Naive B cell (primary cell): ENCODE measurements at places on chromosomes 11 and 22.

GRCh38 chr11:14308114-14308896, 50.7 kb downstream of the RRAS2 start:
- DNase-seq, result no peak

DNA sequence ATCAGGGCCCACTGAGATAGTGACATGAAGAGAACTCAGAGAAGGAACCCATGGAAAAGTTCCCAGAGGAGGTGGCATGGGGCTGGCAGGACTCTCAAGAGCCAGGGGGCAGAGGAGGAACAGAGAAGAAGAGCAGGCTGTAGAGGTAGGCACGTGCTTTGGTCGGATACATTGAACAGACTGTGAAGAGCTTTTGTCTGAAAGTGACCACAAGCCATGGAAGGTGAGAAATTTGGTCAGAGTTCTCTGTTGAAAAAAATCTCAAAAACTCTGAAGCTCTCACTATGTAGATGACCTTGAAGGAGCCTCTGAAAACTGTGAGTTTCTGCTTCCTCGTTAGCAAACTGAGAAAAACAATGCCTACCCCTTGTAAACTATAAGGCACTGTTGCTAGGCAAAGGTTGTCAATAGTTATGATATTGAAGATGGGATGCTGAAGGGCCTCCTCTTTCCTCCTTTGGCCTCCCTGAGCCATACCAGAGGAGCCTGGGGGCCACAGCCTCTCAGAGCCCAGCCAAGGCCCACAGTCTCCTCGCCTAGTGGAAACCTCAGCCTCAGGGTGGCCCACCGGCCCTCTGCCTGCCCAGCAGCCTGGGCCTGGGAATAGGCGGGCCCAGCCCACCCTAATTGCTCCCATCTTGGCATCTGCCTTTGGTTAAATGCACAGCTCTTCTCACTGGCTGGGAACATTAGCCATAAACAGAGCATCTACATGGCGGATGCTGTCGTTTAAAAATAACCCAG, 415.7 kb downstream of the SOX6 start:
- no peak for DNase-seq

DNA sequence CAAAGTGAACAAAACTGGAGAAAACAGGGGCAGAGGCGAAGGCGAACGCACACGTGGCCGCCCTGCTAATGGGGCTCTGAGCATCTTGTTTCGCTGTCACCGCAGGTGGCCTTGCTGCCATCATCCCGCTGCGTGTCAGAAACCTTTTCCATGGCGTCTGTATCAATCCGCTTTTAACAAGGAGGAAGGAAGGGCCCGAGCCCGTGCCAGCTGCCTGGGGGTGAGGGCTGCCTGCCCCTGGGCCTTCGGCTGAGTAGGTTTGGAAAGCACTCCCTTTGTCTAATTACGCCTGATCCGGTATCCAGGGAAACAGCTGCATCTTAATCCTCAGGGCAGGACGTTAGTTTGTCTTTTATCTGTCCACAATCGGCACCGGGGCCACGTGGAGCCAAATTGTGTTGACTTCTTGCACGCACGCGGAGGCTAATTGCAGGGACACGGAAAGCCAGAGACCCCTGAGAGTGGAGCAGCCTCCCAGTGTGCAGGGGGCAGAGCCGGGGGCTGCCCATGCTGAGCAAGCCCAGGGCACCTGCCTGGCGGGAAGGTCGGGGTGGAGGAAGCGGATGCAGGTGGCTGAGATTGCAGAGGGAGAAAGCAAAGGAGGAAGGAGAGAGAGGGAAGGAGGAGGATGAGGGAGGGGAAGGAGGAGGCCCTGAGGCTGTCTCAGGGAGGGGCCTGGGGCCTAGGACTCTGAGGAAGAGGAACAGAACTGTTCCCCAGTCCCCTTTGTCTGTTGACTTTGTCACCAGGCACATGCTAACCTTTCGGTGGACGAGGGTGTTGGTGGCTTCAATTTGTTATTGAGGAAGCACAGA, 19.2 kb upstream of the TH start:
- no peak for DNase-seq

DNA sequence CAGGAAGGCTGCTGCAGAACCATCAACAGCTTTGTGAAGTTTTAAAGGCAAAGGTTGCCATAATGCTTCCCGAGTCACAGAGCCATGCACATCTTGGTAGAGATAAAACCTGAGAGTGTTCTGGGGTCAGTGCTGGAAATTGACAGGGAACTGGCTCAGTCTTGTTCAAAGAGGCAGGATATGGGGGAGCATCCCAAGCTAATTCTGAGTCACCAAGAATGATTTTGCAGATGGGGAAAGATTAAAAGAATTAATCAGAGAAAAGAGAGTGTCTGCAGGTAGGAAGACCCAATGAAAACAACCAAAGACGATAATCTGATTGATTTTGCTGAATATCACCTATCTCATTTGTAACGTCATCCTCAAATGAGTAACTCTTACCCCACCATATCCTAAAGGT, 99.9 kb upstream of the CD44 start:
- DNase-seq, result no peak

- no peak for DNase-seq
Measured at GRCh38 chr11:16881074-16881709, 133.0 kb downstream of the PLEKHA7 start.

DNA sequence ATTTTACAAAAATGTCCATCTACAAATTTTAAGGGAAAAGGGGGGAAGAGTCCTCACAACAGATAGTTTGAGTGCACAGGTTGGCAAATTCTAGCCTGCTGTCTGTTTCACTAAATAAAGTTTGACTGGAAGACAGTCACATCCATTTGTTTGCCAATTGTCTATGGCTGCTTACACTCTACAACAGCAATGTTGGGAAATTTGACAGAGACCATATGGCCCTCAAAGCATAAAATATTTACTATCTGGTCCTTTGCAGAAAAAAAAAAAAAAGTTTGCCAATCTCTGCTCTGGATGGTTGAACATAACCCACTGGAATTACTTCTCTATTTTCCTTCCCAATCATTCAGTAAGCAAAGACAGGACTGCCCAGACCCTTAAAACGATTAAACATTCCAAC, 88.2 kb downstream of the FCHSD2 start:
- DNase-seq, result no peak
